ENCODE measurements at places on chromosomes 2 and 18.

GRCh38 chr18:12839526-12840196, 44.4 kb downstream of the PTPN2 start:
- no peak for DNase-seq

DNA sequence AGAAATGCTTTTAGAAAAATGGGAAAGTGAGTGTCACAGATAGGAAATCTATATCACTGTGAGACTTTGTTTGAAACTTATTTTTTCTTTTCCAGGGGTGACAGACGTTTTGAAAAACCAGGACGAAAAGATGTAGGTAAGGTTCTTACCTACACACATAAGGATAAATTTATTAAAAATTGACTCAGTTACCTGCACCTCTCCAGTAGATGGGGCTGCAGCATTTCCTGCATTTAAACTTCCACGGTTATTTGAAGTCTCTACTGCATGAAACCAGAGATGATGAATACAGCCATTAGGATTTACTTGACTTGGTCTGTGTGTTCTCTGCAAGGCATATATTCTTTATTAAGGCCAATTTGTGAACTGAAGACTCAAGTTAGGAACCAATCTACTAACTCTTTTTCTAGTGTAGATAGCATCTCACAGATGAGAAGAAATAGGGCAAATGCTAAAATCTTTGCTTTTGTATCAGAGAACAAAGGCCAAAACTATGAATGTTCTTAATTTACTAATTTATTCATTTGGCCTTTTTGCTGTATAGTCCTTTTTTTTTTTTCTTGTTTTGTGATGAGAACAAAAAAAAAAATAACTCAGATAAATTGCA, 15.0 kb downstream of the KCNJ13 start:
- DNase-seq = no peak

GRCh38 chr2:85462322-85462721, 43.8 kb downstream of the SH2D6 start:
- no peak for DNase-seq

- DNase-seq = no peak
These were observed 5.8 kb upstream of the RTN4 start for GRCh38 chr2:55056024-55056521.

DNA sequence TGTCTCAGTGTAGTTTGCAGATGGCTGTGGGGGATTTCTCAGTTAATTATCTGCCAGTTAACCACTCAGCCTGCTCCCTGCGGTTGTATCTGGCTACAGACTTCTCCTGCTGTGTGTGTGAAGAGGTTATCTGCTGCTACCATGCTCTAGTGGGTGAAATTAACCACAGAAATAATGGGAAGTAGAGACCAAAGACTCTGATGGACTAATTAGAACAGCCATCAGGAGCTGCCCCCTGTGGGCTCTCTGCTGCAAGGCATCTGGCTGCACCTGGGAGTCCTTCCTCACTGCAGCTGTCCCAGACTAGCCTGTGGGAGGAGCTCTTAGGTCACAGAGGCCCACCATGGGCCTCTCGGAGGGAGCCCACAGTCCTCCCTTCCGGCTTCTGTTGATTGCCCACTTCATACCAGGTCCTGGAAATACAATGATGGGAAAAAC, 66.6 kb downstream of the CTIF start:
- peak; percentile 44 for DNase-seq

DNA sequence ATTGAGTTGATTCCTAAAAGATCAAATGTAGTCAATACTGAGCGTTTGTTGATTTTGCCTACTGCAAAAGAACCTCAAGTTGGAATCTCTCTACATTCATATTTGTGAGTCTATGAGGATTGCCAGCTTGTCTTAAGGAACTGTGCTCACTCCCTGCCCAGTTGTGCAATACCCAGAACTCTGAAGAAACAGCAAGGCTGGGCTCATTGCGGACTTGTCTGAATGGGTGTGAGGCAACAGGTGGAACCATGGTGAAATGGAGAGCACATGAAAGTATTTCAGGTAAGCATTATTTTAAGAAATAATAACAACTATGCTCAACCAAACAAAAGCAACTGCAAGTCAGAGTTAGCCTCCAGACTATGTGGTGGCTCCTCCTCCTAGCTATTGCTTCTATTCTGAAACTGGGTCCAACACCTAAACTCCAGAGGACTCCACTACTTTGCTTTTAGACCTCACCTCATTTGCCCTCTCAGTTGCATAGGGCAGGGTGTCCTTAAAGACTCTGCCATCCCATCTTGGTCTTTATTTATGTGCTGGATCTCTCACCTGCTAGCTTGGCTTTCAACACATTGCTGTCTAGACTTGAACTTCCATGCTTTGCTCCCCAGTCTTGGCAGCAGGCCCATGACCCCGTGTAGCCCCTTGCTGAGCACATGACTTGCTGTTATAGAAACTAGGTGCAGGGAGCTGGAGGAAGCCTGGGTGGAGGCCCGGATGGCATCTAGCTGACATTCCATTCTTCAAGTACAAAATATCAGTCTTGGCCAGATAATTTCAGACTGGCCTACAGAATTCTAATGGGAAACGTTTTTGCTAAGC, 94.8 kb upstream of the ARL5A start:
- no peak for DNase-seq

Measured in HuH-7.5 (cell line).